Brain microvascular endothelial cell (primary cell): ENCODE measurements at places on chromosomes 5 and 9.

- DNase-seq, result no peak
These were observed 256.3 kb downstream of the KIAA0825 start for GRCh38 chr5:94361832-94362796.

DNA sequence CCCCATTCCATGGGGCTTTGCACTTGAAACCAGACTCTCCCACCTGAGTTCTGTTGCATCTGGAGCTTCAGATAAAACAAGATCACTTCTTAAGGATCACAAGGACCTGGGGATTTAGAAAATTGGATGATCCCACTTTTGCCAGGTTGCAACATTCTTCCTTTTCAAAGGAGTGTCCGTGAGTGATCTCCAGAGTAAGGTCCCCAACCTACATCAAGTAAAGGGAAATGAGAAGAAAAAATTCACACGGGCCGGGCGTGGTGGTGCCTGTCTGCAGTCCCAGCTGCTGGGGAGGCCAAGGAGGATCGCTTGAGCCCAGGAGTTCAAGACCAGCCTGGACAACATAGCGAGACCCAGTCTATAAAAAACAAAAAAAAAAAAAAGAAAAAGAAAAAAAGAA lies 41.2 kb upstream of the COL5A1 start:
- DNase-seq, result no peak

GRCh38 chr9:19754921-19755320 lies 33.9 kb downstream of the SLC24A2 start:
- DNase-seq, result no peak

GRCh38 chr5:171242521-171242920 lies 66.5 kb upstream of the TLX3 start:
- no peak for DNase-seq

GRCh38 chr9:89610391-89610925 lies 5.6 kb downstream of the GADD45G start:
- DNase-seq, result no peak

DNA sequence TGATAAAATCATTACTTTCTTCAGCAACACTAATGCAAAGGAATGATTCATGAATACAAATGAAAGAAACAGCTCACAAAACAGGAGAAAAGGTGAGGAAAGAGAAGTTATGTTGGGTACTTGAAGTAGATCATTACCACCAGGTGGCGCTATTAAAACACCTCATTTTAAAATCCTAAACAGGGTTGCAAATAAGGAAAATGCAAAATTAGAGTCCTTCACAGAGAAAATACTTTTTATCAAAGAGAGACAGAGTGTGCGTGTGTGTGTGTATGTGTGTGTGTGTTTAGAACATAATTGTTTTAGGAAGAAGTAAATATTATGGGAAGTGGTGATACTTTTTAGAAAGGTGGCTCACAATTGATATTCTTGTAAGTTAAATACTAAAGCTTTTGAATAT lies 49.5 kb upstream of the CD180 start:
- peak; percentile 60 for DNase-seq

DNA sequence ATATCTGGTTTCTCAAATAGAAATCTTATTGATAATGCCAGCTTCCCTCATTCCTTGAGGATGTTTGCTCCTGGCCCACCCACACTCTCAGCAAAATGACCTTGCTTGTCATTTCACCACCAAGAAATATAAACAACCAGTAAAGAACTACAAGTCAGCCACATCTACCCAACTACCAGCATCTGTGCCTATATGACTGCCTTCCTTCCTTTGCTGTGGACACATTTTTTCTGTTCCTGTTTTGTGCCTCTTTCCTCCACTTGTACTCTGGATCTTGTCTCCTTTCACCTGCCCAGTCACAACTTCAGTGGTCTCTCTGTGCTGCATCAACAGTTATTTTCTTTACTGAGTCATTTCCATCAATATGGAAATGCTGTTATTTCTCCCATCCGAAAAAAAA lies 20.3 kb downstream of the KIF2A start:
- DNase-seq, result no peak

DNA sequence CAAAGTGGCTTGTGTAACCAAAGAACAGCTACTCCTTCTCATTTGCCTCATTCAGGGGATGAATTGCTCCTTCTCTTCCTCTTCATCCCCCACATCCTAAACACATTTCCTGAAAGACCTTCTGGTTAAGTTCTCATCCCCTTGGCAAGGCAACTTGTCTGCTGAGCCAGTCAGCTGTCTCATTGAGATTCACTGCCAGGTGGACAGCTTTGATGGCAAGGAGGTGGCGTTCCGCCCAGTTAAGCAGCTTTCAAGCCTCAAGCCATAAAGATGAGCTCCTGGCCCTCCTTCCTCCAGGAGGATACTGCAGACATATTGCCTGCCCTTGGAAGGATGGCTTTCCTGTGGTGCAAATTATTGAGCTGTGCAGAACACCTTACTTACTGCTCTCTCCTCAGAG lies 448.6 kb upstream of the MPDZ start:
- no peak for DNase-seq

- DNase-seq, result no peak
These were observed 503.6 kb downstream of the ELAVL2 start for GRCh38 chr9:23322392-23322791.

GRCh38 chr5:20572614-20573013 lies 584.6 kb upstream of the CDH18 start:
- DNase-seq, result no peak

GRCh38 chr5:163432544-163432943 lies 4.9 kb upstream of the CCNG1 start:
- DNase-seq, result no peak

DNA sequence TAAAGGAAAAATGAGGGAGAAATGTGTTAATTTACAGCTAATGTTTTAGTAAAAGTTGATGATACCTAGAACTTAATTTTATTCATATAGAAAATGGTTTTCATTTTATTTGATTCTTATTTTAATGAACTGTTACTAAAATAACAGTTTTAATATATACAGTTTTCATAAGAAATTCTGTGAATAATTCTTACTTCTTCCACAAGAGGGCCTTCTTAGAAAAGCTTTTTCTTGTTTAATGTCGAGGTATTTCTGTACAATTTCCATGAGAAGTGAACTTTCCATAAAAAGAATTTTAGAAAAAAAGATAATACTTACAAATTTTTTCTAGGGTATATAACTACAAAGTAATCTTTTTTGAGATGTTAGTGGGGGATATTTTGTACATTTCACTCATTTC lies 73.9 kb downstream of the KLF9 start:
- no peak for DNase-seq

DNA sequence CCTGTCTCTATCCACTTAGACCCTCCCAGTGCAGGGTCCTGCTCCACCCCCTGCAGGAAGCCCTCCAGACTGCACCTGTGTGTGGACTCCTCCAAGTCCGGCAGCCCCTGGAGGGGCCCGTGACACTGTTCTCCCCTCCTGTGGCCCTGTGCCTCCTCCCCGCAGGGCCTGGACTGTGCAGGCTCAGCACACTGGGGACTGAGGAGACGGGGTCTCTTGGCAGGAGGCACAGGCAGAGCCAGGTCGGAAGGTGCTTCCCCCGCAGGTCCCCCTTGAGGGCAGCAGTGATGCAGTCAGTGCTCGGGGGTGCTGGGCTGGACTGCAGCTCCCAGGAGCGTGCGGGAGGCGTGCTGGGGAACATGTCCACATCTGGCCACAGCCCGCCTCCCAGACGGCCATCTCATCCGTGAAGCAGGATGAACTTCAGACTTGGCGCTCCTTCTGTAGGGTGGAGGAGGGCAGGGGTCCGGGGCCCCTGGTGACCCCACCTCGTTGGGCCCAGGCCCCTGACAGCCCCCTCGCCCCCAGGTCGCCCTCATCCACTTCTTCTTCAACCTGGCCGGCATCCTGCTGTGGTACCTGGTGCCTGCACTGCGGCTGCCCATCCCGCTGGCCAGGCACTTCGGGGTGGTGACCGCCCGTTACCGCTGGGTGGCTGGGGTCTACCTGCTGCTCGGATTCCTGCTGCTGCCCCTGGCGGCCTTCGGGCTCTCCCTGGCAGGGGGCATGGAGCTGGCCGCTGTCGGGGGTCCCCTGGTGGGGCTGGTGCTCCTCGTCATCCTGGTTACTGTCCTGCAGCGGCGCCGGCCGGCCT lies 4.9 kb downstream of the SLC34A3 start:
- no peak for DNase-seq

DNA sequence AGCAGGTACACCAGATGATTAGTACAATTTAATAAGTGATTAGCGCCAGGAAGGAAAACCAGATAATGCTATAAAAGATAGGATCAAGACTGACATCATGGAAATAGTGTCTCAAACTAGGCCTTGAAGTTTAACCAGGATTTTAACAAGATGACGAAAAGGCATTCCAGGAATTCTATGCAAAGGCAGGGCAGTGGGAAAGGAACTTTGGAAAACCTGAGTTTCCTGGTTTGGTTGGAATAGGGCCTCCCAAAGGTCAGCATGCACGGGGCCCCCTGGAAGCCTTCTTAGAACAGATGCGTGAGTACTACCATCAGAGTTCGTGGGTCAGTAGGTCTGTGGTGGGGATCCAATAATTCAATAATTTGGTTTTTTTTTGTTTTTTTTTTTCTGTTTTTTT lies 935.2 kb upstream of the DMAC1 start:
- DNase-seq, result no peak

GRCh38 chr9:77384406-77384805 lies 207.1 kb downstream of the VPS13A start:
- no peak for DNase-seq

GRCh38 chr9:74414325-74414724 lies 82.8 kb upstream of the RORB start:
- no peak for DNase-seq

GRCh38 chr5:166245556-166245955 lies 2045.9 kb upstream of the WWC1 start:
- no peak for DNase-seq

- no peak for DNase-seq
These were observed 41.8 kb downstream of the MEF2C start for GRCh38 chr5:88841212-88841611.

GRCh38 chr5:142584891-142585290 lies 101.0 kb downstream of the FGF1 start:
- DNase-seq, result no peak

- DNase-seq, result peak; percentile 27
These were observed 16.4 kb upstream of the TOR2A start for GRCh38 chr9:127751269-127752054.

DNA sequence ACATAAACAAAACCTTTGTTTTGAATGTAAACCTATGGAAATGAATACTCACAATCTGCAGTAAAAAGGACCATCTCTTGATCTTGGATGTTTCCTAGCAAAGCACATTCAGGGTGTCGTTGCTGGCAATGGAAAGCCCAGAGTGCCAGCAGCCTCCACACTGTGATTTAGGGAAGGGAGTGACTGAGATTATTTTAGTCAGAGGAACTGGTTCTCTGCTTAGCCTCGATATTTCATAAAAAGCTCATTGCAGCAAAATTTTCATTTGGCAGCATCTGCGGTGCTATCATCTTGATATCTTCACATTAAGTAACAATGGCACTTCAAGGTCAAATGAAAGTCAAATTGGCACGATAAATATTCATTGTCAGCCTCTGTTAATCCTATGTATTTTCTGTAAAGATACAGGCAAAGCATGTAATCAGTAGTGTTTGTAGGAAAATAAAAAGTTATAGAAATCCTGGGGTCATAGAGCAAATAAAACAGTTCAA lies 116.0 kb downstream of the MACIR start:
- DNase-seq, result no peak

- no peak for DNase-seq
These were observed 333.7 kb upstream of the EDIL3 start for GRCh38 chr5:84718377-84718776.

GRCh38 chr5:178367736-178368120 lies 135.1 kb upstream of the PHYKPL start:
- DNase-seq, result no peak

- DNase-seq, result no peak
These were observed 28.4 kb upstream of the TLE1 start for GRCh38 chr9:81717747-81718077.

DNA sequence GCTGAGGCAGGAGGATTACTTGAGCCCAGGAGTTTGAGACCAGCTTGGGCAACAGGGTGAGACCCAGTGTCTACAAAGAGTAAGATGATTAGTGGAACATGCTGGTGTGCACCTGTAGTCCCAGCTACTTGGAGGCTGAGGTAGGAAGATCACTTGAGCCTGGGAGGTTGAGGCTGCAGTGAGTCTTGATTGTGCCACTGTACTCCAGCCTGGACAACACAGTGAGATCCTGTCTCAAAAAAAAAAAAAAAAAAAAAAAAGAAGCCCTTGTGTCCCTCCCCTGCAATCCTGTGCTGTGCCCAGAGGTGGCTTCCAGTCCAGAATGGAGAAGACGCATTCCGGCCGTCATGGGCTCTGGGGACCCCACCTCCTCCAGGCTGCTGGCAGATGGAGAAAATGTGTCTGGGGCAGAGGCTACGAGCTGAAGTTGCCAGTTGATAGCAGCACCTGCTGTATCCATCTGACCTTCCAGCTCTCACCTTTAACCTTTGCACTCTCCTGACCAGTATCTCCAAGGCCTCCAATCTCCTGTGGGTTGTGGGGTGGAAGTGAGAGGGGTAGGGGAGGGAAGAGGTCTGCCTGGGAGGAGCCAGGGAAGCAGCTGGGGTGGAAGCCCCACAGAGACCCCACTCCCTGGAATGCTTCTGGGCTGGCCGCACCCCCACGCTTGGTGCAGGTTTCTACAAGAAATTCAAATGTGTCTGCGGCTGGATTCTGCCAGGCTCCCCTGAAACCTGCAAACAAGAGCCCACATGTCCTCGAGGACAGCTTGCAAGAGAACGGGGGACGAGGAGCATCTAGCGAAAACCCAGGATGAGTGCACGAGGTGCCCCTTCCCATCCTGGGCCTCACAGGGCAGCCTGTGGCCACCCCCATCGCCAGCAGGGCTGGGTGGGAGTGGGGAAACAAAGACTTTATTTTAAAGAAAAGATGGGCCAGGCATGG lies 148.3 kb upstream of the IER5L start:
- no peak for DNase-seq

DNA sequence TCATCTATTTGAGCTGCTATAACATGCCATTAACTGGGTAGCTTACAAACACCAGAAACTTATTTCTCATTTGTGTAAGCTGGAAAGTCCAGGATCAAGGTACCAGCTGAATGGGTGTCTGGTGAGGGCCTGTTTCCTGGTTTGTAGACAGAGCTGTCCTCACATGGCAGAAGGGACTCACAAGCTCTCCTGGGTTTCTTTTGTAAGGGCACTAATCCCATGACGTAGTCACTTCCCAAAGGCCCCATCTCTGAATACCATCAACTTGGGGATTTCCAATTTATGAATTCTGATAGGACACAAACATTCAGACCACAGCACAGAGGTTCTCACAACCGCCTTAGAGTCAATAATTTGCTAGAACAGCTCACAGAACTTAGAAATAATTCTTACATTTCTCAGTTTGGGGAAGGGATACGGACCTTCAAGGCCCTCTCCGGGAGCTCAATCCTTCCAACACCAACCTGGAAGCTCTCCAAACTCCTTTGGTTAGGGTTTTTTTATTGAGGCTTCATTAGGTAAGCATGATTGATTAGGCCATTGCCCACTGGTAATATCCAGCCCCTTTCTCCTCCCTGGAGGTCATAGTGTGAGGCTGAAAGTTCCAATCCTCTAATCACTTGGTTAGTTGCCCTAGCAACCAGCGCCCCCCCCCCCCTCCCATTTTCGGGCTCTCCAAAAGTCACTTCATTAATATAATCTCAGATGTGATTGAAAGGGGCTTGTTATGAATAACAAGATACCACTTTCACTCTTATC lies 7.6 kb upstream of the DNAJA1 start:
- no peak for DNase-seq
